ENCODE measurements at places on chromosomes 12 and 14.
A peak's percentile ranks its signal among the peaks of the same experiment; 100 is the strongest.

GRCh38 chr14:68012871-68013270 lies 193.3 kb downstream of the RAD51B start:
- no peak for DNase-seq

DNA sequence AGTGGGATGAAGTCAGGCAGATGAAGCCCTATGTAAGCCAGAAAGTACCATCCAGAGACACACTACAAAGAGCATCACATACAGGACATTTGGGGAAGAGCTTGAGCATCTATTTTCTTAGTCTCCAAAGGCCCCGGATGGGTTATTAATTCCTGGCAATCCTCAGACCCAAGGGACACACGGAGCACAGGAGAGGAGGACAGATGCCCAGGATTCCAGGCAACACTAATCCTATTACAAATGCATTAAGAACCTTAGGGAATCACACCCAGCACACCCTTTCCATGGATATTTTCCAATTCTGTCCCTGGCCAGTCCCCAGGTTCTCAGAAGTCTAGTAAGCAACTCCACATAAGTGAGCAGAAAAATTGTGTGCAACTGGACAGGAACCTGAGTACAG lies 65.9 kb downstream of the CMKLR1 start:
- no peak for DNase-seq

DNA sequence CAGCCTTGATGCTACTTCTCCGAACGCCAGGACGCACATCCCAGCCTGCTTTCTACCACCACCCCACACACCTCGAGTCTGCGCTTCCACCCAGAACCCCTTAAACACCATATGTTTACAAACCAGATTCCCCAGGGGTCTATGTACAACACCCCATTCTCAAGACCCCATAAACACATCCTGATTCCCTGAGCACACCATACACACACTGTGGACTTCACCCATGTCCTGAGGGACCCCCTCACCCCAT lies 733 bp downstream of the TTC7B start:
- DNase-seq: no peak

GRCh38 chr12:96183734-96184370 lies 10.3 kb upstream of the ELK3 start:
- no peak for DNase-seq

DNA sequence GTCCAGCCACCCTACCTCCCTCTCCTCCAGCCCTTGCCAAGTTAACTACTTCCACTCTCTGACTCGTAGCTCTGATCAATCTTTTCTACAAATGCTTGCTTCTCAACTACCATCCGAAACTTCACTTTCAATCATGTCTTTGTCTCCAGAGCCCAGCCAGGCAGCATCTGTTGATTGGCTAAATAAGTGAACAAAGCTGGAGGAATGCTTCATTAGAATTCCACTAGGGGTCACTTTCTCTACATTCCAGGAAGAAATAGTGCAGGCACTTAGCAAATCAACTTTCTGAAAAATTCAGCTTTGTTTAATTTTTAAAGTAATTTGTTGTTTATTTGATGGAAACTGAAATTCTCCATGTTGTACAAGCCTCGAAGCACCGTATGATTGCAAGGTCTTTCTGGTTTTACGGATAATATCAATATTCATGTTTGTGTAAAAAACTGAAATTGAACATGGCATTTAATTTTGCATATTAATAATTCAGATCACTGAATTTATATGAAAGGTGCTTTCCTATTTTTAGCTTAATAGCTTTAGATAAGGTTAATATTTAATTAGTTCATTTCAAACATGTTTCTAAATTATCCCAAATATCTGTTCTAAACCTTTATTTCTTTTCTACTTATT lies 32.4 kb upstream of the HELB start:
- peak; percentile 63 for DNase-seq

DNA sequence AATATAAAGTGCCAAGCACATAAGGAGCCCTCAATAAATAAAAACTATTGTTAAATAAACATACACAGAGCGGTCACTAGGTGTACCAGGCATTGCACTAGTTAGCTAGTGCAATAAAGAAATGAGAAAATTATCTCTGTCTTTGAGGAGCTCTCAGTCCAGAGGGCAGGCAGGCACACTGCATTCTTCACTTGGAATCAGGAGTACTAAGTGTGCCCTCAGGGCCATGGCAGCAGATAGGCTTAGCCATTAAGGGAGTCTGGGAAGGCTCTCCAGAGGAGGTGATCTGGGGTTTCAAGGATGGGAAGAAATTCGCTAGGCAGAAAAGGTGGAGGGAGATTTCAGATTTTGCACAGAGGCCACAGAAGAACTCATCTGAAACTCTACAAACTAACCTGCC lies 9.1 kb downstream of the ABCD4 start:
- no peak for DNase-seq
